ENCODE measurements at places on chromosomes 6 and 20.

DNA sequence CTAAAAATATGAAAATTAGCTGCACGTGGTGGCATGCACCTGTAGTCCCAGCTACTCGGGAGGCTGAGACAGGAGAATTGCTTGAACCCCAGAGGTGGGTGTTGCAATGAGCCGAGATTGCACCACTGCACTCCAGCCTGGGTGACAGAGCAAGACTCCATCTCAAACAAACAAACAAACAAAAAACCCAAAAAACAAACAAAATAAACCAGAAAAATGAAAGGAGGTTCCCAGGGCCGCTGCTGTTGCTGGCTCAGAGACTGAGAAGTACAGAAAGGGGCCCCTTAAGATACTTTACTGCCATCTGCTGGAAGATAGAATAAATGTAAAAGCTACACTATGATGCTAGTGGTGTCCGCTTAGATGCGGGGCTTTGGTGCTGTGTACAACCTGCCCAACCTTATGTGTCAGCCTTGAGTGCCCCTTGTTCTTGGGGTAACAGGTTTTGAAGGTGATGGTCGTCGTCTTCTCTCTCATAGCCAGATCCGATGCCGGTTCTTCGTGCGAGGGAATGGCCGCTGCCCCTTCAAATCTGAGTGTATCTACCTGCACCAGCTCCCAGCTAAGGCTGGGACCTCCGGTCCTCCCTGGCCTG, 2.8 kb upstream of the FANCE start:
- DNase-seq: peak; percentile 83

GRCh38 chr6:20056350-20056992, 155.8 kb downstream of the MBOAT1 start:
- DNase-seq: no peak

DNA sequence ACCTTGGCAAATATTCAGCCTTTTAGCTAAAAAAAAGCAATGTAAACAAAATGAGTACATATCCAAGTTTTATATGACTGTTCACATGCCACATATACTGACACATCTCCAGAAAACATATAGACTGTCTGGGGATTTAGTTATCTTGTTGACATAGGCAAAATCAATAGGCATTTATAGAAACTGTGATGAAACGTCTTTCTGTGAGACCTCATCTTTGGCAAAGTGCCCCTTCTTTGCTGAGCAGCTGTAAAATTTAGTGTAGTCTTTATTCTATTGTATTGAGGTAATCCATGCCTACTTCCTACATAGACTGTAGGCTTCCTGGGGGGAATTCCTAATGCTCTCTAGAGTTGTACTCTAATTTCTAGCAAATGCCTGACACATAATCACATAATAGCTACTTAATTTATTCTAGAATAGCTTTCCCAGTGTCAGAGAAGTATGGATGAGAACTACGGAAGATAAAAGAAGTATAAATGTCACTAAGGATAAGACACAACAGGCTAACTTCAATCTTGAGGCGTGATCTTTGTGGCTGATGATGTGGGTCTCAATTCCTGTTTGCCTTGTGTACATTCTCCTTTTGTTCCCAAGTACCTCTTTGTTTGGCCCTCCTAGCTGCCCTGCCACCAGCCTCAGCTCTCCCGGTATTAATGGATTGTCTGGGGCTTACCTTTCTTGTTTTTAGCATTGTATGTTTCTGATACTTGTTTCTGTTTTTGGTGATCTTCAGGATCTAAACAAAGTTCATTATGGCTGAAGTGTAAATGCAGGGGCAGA, 30.6 kb downstream of the PTCHD4 start:
- DNase-seq: no peak

DNA sequence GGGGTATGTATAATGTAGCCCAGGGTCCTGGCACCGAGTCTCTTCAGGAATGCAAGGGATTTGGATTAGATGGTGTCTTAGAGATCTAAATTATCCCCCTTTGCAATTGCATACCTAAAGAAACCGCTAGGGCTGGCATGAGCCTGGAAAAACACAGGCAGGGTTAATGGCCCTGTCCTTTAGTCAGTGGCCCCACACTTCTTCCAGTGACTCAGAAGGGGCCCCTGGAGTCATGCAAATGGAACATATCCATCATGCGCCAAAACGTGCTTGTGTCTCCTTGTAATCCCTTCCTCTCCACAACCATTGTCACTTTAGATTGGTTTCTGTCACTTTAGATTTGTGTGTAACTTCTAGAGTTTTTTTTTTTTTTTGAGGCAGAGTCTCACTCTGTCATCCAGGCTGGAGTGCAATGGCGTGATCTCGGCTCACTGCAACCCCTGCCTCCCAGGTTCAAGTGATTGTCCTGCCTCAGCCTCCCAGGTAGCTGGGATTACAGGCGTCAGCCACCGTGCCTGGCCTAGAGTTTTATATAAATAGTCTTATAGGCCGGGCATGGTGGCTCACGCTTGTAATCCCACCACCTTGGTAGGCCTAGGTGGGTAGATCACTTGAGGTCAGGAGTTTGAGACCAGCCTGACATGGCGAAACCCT, 8.7 kb upstream of the MYBL2 start:
- DNase-seq: peak; percentile 68

- DNase-seq: no peak
Measured at GRCh38 chr6:157561414-157561790, 180.4 kb downstream of the ZDHHC14 start.

GRCh38 chr20:58982406-58983114, 1.5 kb downstream of the NELFCD start:
- no peak for DNase-seq

DNA sequence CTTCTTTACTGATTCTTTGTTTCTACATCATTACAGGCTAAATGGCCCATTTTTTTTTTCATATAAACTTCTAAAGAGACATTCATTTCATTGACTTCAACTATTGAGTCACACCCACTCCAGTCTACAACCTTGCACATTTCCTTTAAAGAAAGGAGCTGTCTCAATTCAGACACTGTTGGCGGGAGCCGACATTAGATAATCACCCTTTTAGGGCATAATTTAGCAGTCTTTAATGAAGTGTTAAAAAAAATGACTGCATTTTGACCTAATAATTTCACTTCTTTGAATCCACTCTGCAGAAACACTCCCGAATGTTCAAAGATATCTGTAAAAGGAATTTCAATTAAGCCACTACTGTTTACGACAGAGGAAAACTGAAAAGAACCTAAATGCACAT, 1.5 kb downstream of the EPM2A start:
- DNase-seq: no peak

DNA sequence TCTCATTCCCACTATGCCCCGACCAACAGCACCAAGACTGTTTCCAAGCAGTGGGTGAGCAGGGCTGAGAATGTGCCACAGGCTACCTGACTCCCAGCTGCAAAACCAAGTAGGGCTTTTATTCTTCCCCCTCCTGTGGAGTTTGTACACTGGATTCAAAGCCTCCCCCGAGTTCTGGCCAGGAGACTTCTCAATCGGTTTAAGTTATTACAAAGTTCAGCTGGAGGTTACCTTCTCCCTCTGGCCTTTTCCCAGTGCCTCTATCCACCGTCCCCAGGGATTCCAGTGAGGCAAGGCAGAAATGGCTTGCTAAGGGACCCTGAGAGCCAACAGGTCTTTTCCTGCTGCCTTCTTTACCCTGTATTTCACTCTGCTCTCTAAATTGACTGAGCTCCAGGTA, 217.0 kb downstream of the ADGRG6 start:
- DNase-seq: no peak

GRCh38 chr20:46509523-46509922, 3.8 kb downstream of the ZNF334 start:
- no peak for DNase-seq

Data from activated CD4-positive, alpha-beta T cell treated with anti-CD3 and anti-CD28 coated beads, Interleukin-2, amount 10 ng/mL, durations not matched to agents 24 days and 14 days (primary cell).